ENCODE measurements at places on chromosomes 3 and 15.

GRCh38 chr15:66802025-66803001, 100.3 kb downstream of the SMAD6 start:
- no peak for DNase-seq

GRCh38 chr3:103127737-103128136, 692.9 kb downstream of the ZPLD1 start:
- no peak for DNase-seq

GRCh38 chr3:42591811-42592210, 1.2 kb downstream of the SS18L2 start:
- DNase-seq: no peak

DNA sequence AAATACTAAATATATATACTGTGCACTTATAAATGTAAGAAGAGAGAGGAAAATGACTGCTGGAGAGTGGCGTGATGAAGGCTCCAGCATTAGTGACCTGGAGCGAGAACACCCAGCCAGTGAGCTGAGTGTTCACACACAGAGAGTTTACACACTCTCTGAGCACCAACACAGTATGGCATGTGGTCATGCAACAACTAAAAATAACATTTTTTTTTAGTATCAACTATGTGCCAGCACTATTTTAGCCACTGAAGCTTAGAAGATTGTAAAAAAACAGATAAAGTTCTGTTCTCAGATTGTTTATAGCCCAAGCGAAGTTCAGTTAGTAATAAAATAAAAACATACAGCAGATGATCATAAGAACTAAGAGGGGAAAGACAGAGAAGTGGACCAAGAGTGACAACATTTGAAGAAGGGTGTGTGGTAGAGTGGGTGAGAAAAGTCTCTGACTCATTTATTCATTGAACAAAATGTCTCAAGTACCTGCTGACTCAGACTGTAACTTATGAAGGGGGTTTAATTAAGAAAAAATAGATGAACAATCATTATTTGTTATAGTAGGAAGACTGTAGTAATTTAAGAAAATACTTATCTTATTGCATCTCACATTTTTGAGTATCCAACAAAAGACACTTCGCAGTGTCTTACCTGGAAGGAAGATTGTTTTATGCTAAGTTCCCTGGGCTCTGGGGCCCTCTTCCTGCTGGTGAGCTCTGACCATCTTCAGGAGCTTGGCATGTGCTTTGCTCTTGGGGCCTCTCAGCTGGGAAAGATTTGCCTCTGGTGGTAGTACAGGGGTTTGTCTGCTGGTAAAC, 43.8 kb downstream of the GAP43 start:
- DNase-seq: no peak

GRCh38 chr3:152071924-152072323, 196.8 kb upstream of the MBNL1 start:
- no peak for DNase-seq

- no peak for DNase-seq
These were observed 203.8 kb downstream of the TCF12 start for GRCh38 chr15:57122080-57122840.

- no peak for DNase-seq
These were observed 21.7 kb downstream of the MELTF start for GRCh38 chr3:197007953-197008352.

GRCh38 chr3:15050405-15051092, 14.6 kb downstream of the MRPS25 start:
- DNase-seq: no peak

- no peak for DNase-seq
These were observed 357.4 kb downstream of the ERC2 start for GRCh38 chr3:56110886-56111285.

- no peak for DNase-seq
These were observed 105.7 kb downstream of the TPRA1 start for GRCh38 chr3:127484601-127485388.

DNA sequence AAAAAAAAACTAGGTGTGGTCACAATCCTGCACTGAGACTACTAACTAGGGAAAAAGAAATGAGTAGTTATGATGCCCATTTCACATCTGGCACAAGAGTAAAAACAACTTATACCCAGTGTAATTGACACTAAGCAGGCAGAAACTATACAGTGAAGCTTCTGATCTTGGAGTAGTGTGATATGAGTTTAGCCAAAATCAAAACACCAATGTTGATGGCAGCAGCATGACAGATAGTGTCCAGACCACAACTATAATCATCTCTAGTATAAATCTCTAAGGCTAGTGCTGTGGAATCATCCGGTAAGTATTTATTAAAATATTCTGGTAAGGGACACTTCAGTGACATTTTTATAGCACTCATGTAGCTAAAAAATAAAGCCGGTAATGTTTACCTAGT, 108.5 kb upstream of the EPHA6 start:
- DNase-seq: no peak

DNA sequence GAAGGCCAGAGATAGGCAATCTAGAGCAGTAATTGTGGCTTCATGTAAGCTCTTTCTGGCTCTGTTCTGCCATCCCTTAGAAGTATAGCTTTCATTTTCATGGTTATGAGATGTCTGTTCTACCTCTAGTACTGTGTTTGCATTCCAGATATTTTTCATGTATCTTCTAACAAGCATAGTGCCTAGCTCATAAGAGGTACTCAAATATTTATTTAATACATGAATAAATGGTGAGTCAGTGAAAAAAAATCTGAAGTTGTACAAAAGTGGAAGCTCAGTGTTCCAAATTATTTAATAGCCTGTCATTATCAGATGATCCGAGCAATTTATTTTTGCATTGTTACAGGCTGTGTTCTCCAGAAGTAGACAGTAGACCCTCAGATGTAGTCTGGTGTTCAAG, 64.3 kb downstream of the OXSM start:
- no peak for DNase-seq

- DNase-seq: no peak
These were observed 173.3 kb downstream of the RBMS3 start for GRCh38 chr3:29454161-29454611.

- peak; percentile 94 for DNase-seq
These were observed 33.5 kb downstream of the BCL2L10 start for GRCh38 chr15:52078876-52079700.

- DNase-seq: no peak
These were observed 10.6 kb downstream of the PARP14 start for GRCh38 chr3:122691195-122691594.

GRCh38 chr3:187943677-187944389, 198.6 kb upstream of the BCL6 start:
- DNase-seq: no peak

- DNase-seq: no peak
These were observed 22.6 kb downstream of the CCRL2 start for GRCh38 chr3:46429671-46430070.

DNA sequence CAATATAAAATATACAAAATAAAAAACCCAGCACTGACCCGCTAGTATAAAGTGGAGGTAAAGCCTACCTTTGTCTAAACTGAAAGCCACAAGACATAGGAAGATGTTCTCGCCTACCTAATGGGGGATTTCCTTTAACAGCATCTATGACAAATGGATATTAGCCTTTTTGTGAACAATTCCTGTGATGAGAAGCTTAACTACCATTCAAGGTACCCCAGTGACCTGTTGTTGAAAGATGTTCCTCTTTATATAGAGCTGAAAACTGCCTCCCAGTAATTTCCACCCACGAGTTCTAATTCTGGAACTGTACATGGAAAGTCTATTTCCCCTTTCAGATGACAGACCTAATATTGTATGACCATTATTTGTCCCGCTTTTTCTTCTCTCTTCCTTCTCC, 109.8 kb upstream of the RASGRP1 start:
- no peak for DNase-seq

DNA sequence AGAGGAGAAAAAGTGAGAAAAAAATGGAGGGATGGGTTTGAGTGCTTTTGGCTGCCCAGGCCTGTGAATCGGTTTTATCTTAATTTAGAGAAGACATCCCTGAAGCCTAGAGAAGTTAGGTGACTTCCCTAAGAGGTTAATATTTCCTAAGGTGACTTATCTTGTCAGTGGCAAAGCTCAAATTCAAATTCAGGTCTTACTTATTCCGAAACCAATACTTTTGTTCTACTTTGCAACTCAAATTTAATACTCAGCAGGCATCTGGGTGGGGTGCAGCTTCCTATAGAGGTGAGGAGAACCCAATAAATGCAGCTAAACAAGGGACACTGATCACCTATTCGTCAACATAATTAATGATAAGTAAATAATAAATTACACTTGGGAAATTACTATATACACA, 54.9 kb upstream of the MYRIP start:
- DNase-seq: no peak

DNA sequence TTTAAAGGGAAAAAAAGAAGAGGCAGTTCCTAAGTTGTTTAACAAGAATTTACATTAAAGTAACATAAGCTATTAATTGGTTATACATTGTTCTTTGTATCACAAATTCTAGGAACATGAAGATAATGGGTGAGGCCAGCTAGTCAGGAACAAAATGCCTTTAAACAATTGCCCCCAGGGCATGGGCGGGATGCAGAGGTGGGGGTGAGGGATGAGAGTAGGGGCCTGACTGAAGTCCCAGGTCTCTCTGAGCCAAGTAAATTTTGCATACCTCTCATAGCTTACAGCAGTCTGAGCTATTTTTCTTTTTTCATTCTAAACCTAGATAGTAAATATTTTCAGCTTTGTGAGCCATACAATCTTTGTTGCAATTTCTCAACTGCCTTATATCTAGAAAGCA, 77.8 kb upstream of the RNU6-1 start:
- DNase-seq: peak; percentile 37

- DNase-seq: no peak
These were observed 229.0 kb downstream of the ITPR1 start for GRCh38 chr3:4722103-4722502.

DNA sequence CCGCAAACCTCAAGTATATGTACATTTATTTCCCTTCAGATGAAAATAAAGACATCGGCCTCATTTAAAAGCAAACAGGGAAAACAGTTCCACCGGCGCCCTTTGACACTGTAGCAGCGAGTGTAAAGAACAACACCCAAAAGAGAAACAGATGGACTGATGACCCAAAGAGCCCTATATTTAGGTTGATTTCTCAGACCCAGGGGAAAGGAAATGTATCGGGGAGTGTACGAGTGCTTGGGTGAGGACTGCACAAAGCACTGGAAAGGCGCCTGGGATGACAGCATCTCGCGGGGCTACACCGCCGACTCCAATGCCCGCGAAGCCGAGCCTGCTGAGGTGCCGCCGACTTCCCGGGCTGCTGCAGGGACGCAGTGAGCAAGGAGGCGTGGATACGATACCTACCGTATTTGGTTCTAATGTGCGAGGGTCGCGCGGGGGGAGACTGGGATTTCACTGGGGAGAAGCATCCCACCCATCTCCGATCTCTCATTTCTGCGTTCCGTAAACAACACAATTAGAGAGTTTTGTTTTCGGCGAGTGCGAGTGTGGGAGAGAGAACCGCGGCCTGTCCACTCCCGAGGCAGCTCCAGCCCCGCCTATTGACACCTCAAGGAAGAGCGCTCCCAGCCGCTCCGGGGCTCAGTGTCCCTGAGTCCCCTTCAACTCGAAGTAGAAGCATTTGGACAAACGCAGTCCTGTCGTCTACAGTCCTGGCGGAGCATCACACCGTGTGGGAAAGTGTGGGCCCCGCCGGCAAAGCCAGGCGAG, 2.0 kb downstream of the MECOM start:
- peak; percentile 56 for DNase-seq

DNA sequence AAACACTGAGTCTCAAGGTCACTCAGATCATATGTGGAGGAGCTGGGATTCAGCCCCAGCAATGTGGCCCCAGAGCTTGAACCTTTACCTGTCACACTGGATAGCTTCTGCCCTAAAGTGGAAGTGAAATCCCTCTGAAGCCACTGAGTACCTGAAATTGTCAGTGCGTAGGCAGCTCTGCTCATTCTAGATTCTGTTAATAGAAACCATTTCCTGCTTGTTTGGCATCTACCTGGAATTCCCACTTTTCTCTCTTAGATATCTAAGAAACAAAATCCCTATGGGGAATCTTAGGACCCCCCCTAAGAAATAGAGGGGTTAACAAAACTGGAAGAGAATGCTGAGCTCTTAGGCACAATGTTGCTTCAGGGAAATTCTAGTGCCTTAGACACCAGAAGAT, 29.8 kb downstream of the FBXL22 start:
- no peak for DNase-seq

DNA sequence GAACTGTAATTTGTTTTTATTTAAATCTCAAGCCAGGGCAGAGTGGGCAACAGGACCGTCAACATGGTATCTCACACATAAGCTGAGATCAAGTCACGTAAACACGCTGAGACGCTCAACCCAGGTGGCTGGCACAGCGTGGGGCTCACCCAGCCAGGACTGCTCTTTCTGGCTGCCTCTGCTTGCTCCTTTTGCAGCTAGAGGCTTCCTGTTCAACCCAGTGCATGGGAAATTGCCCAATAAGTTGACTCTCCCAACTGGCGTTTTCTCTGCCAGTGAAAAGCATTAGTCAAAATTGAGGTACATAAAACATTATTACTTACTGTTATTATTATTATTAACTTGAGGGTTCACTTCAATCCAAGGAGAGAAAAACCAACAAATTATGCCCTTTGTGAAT, 398.1 kb downstream of the NR2F2 start:
- DNase-seq: no peak

DNA sequence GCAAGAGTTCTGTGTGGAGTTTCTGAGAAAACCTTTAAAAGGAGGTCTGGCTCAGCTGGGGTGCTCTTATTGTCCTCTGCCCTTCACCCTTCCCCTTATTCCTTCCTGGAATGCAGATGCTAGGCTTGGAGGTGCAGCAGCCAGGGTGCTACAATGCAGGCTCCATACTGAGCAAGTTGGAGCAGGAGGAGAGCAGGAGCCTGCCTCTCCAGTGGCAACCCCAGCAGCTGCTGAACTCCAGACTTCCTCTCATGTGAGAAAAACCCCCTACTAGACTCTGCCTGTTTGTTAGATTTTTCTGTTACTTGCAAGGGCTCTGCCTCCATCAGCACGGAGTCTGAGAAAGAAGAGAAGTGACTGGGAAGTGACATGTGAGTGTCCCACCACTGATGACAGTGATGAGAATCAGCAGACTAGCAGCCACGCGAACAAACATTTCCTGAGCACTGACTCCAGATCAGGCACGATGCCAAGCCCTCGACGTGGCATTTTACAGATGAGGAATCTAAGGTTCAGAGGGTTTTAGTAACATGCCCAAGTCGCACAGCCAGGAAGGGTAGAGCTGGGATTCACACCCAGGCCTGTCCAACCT, 16.1 kb upstream of the RARRES1 start:
- DNase-seq: no peak

DNA sequence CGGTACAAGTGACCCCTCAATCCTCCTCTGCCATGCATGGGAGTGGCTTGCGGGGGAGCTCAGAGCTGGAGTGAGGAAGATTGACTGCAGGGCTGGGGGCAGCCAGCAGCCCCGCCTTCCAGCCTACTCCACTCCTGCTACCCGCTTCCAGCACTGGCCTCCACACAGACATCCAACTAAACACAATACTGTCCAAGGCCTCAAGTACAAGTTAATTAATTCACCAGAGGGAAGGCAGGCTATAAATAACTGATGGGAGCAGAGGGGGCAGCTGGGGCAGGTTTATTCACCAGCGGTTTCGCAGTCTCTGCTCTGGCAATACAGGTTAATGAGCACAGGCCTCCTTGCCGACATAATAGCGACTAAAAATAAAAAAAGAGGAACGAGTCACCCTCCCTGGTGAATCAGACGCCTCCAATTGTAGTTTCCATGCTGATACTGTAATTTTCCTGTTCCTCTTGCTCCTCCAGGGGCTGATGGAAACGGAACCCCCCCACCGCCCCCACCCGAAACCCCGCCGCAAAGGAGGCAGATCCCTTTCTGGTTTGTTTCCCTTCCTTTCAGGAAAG, 166.4 kb upstream of the TLE3 start:
- DNase-seq: no peak

- DNase-seq: no peak
These were observed 45.8 kb downstream of the ADPGK start for GRCh38 chr15:72737723-72738122.
